Nephron progenitor cell (in vitro differentiated cells): ENCODE measurements at places on chromosomes 16 and 17.

DNA sequence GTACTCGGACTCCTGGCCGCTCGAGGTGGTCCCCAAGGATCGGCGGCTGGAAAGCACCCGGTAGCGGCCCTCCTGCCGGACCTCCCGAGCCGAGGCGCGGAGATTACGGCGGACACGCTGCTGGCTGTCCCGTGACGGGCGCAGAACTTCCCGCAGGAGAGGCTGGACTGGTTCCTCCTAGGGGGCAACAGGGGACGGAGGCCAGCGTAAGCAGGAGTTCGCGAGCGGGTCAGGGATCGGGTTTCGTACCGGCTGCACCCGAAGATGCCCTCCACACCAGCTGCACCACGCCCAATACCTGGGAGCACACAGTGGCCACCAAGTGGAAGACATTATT is 341 bp downstream of the SLC7A6OS start:
- peak overlapping the region; percentile 99 for H3K27ac ChIP-seq
- DNase-seq, result peak; percentile 69
- H3K4me3 ChIP-seq, result peak overlapping the region; percentile 95
- H3K36me3 ChIP-seq, result peaks cover 19% of the 10 kb centered on the region
- peaks cover 33% of the 10 kb centered on the region for H3K4me1 ChIP-seq

DNA sequence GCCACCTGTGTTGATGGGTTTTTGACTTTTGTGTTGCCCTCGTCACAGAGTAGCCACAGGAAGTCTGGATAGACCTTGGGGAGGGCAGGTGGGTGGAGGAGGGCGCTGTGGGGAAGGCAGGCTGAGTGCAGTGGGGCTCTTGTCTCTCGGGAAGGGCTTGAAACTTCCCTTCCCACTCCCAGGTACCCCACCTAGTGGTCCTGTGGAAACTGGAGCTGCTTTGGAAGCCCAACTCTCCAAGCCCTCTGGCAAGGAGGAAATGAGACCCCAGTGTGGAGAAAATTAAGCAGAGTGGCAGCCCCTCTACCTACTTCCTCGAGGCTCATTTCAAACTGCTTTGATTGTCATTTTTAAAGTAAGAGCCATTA is 9.2 kb downstream of the CA5A start:
- H3K27ac ChIP-seq, result no peak overlapping the region
- no peak for DNase-seq
- peaks cover 25% of the 10 kb centered on the region for H3K4me1 ChIP-seq
- no peak overlapping the region for H3K4me3 ChIP-seq

DNA sequence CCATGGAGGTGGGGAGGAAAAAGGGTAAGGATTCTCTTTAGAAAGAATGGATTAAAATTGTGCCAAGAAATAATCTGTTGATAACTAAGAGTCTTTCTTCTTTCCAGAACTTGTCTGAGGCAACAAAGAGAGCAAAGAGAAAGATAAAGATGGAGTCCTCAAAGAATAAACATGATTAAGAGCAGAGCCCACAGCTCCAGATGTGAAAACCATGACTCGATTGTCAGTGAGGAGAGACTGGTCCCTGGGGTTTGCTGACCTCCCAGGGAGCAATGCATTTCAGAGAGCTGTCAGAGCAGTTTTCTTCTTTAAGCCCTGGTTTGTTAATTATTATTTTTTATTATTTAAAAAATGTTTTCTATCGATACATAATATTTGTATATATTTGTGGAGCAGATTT is 74.6 kb downstream of the TMEM100 start:
- no peak overlapping the region for H3K4me3 ChIP-seq
- no peak overlapping the region for H3K27ac ChIP-seq
- H3K4me1 ChIP-seq, result peaks cover 24% of the 10 kb centered on the region

- H3K27ac ChIP-seq, result no peak within 1 kb of the TSS
- H3K36me3 ChIP-seq, result no peaks in the 10 kb centered on the region
- H3K27me3 ChIP-seq, result peaks cover 11% of the 10 kb centered on the region
- H3K4me3 ChIP-seq, result no peak within 1 kb of the TSS
Observed at GRCh38 chr16:84190731-84191388, at the start of gene ADAD2. TSS of gene ADAD2 (plus strand) at chr16:84191157. CDS start at chr16:84191231, 74 bp downstream.

DNA sequence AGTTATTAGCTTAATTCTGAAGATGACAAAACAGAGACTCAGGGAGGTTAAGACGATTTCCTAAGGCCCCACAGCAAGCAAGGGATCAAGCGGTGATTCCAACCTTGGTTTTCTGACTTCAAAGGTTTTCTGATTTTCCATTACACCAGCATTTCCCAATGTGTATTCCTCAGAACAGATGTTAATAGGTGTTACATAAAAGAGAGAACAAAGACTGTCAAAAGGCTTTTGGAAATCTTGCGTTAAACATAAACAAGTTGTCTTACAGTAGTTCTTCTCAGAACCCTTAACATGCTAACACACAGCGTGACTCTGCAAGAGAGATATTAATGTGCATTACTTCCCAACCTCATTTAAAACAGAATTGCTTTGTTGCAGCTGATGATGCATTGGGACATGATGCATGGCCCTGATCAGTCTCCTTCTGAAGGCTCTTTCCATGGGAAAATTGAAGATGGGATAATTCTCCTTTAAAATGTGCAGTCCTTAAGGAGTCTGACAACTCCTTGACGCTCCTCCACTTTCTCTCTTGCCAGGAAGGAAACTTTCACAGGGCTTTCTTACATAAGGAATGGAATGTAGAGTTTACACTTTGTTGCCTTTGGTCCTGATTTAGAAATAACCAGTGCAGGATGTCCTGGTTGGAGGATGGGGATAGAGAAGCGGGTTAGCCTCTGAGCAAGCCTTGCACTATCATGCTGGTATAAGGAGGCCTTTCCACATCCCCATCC is 21.5 kb upstream of the MMD start:
- no peak overlapping the region for H3K27ac ChIP-seq
- H3K4me3 ChIP-seq, result no peak overlapping the region
- no peaks in the 10 kb centered on the region for H3K36me3 ChIP-seq
- H3K27me3 ChIP-seq, result peaks cover 3% of the 10 kb centered on the region
- peaks cover 15% of the 10 kb centered on the region for H3K4me1 ChIP-seq
- no peak for DNase-seq

DNA sequence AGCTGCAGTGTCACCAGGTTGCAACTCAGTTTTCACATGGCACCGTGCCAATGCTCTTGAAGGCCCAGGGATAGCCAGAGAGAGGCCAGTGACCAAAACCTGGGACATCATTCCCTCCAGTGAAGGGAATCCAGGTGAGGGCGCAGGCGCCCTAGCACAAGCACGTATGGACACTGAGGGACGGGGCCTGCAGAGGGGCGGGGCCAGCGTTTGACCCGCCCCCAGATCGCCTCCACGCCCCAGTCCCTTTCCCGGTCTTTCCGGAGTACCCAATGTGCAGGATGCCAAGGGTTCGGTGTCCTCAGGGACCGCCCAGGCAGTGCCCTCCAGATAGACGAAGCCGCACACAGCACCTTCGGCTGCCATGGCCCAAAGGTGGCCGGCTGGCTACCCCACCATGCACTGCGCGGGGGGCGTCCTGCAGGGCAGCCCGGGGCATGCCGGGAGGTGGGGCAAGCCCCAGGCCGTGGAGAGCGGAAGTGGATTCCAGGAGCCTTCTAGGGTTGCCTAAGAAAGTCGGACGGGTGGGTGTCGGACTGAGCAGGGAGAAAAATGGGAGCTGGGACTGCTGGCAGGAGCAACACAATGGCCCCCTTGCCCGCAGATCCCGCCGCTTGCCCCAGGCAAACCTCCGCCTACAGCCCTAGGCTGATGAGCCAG is 4.6 kb downstream of the SLC12A4 start:
- H3K27me3 ChIP-seq, result peaks cover 8% of the 10 kb centered on the region
- H3K4me3 ChIP-seq, result no peak overlapping the region
- H3K4me1 ChIP-seq, result peaks cover 45% of the 10 kb centered on the region
- DNase-seq, result no peak
- no peak overlapping the region for H3K27ac ChIP-seq

DNA sequence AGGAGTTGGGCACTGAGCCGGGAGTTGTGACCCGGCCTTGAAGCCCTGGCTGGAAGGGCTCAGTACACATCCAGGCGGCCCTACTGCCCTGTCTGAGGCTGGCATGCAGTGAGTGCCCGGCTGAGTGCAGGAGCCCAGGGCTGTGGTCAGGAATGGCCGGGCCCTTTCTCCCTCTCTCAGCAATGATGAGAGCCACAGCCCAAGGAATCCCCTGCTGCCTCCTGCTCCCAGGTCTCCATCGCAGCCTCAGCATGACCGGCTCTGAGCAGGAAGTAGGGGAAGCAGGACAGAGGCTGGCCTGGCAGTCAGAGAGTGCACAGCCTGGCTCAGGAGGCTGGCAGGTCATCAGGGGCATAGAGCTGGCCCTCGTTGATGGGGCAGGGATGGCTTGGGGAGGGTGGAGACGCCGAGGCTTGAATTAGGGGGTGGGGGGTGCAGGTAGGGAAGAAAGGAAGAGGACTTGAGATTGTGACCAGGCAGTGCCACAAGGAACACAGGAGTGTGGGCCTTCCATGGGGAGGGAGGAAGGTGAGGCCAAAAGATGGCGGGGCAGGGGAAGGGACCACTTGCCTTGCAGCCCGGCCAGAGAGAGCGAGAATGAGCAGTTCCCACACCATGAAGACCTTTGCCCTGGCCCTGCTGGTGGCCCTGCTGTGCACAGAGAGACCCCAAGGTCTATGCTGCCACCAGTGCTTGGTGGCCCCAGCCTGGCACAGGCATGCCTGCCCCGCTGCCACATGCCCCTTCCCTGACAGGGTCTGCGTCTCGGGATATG is 32.1 kb upstream of the KRT17 start:
- no peak overlapping the region for H3K27ac ChIP-seq
- H3K36me3 ChIP-seq, result no peaks in the 10 kb centered on the region
- H3K27me3 ChIP-seq, result peaks cover 4% of the 10 kb centered on the region
- DNase-seq, result no peak
- H3K4me3 ChIP-seq, result no peak overlapping the region
- peaks cover 45% of the 10 kb centered on the region for H3K4me1 ChIP-seq

- peaks cover 14% of the 10 kb centered on the region for H3K36me3 ChIP-seq
- peak; percentile 66 for DNase-seq
- H3K4me3 ChIP-seq, result peak overlapping the region; percentile 89
- H3K27me3 ChIP-seq, result peaks cover 3% of the 10 kb centered on the region
- peak overlapping the region; percentile 42 for H3K27ac ChIP-seq
Observed at GRCh38 chr16:29806641-29807425, 504 bp downstream of the MAZ start.

DNA sequence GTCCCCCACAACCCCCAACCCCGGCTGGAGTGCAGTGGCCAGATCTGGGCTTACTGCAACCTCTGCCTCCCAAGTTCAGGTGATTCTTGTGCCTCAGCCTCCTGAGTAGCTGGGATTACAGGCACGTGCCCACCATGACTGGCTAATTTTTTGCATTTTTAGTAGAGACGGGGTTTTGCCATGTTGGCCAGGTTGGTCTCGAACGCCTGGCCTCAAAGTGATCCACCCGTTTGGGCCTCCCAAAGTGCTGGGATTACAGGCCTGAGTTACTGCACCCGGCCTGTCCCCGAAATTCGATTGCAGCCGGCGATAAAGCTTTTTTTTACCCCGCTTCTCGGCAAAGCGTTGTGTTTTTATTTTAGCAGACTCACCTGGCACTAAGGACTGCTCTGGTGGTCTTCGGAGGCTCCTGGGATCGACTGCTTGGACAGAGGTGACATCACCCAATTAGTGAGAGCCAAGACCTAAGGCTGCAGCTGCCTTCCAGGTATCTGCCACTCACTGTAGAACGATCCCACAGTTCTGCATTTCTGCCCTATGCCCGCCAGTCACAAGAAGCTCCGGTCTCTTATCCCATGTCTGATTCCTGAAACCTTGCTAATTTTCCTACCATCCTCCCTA is 82.2 kb upstream of the ARL4D start:
- H3K4me3 ChIP-seq, result peak overlapping the region; percentile 11
- DNase-seq, result peak; percentile 45
- peaks cover 9% of the 10 kb centered on the region for H3K4me1 ChIP-seq
- H3K27ac ChIP-seq, result peak overlapping the region; percentile 81

GRCh38 chr16:77868052-77868451 is 79.7 kb downstream of the VAT1L start:
- H3K4me1 ChIP-seq, result peaks cover 35% of the 10 kb centered on the region
- no peaks in the 10 kb centered on the region for H3K36me3 ChIP-seq
- no peak overlapping the region for H3K27ac ChIP-seq
- H3K4me3 ChIP-seq, result no peak overlapping the region
- no peak for DNase-seq

DNA sequence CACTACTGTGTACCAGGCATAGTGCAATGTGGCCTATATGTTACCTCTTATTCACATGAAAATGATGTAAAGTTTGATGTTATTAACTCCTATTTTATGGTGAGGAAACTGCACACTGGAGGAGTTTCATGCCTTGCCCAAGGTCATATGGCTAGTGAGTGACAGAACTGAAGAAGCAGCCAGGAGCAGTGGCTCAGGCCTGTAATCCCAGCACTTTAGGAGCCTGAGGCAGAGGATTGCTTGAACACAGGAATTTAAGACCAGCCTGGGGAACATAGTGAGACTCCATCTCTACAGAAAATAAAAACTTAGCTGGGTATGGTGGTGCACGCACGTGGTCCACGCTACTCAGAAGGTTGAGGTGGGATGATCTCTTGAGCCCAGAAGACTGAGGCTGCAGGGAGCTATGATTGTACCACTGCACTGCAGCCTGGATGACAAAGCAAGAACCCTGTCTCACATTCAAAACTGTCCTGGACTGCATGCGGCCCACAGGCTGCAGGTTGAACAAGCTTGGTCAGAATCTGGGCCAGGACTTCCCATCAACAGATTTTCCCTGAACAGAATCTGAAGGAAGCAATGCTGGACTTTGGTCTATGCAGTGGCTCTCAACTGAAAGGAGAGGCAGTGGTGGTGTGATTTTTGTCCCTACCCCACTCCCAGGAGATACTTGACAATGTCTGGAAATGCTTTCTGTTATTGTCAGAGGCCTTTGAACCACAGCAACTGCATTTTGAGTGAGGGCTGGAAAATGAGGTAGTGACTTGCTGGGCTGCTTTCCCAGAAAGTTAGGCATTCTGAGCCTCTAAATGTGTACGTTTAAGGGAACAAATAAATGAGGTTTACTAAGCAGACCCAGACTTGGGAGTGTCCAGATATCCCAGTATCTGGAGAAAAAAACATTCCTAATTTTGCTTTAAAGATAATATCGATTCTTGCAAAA is 479.5 kb downstream of the TMEM114 start:
- peaks cover 14% of the 10 kb centered on the region for H3K27me3 ChIP-seq
- peaks cover 13% of the 10 kb centered on the region for H3K36me3 ChIP-seq
- H3K4me1 ChIP-seq, result peaks cover 3% of the 10 kb centered on the region

- DNase-seq, result no peak
- H3K4me1 ChIP-seq, result no peaks in the 10 kb centered on the region
- H3K36me3 ChIP-seq, result peaks cover 43% of the 10 kb centered on the region
- H3K27ac ChIP-seq, result no peak overlapping the region
- no peak overlapping the region for H3K4me3 ChIP-seq
Observed at GRCh38 chr16:3728424-3729160, 11.3 kb upstream of the TRAP1 start.
